ENCODE measurements at places on chromosomes 5 and 9. TPM values are rescaled to one million over a fixed set of nuclear protein-coding genes. Genes with fewer than 3 reads are reported as not detected.
A peak's percentile ranks its signal among the peaks of the same experiment; 100 is the strongest.

GRCh38 chr9:130443840-130444492 is 795 bp upstream of the ASS1 start:
- DNase-seq: peak; percentile 65
- peak overlapping the region; percentile 94 for H3K4me3 ChIP-seq
- no peaks in the 10 kb centered on the region for H3K36me3 ChIP-seq

CCL27 gene
- not detected for total RNA-seq

PDE8B gene
- 1.2 TPM for total RNA-seq

DNA sequence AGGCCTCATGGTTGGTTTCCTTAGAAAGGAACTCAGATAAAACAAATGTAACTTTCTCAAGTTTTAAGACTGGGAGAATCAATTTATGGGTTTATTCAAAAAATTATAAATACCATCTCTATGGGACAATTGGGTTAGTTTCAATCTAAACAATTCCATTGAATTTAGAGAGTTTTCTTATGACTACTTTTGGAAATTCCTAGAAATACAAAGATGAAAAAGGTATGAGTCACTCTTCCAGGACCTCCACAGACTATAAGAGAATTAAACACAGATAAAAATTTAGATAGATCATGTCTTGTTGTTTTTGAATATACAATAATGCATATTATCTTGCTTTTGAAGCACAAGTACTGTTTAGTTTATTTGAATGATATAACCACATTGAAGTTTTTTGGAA is 188.7 kb downstream of the CHSY3 start:
- H3K36me3 ChIP-seq: no peaks in the 10 kb centered on the region
- H3K4me3 ChIP-seq: no peak overlapping the region
